ENCODE measurements at places on chromosomes 3 and 15.

GRCh38 chr3:41519746-41520145 lies 320.4 kb downstream of the CTNNB1 start:
- DNase-seq: no peak

- DNase-seq: no peak
Observed at GRCh38 chr3:177426878-177427495, 229.7 kb upstream of the TBL1XR1 start.

- no peak for DNase-seq
Observed at GRCh38 chr3:169579116-169579710, 84.3 kb downstream of the MECOM start.

DNA sequence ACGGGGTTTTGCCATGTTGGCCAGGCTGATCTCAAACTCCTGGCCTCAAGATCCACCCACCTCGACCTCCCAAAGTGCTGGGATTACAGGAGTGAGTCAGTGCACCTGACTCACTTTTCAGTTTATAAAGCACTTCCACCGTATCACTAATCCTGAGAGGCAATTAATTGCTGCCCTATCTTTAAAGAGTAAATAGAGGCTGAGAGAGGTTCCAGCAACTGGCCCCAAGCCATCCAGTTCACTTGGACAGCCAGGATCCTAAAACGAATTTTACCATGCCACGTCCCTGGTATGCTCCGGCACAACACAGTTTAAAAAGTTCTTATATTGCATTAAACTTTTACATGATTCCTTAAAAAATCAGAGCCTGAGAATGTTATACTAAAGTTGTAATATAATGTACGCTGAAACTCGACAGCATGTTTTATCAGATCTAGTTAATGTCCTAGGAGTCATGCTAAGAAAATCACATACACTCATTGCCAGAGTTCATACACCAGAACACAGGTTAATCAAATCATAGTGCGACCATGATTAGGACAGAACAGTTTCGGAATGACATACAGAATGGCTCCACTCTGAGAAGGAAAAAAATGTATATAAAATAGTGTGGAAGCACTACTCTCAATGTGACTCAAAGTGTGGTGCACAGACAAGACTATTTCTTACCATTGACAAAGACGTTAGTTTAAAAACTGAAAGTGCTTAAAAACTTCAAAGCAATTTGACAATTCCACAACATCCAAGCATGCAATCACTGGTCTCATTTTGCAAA lies 125.4 kb downstream of the ULK4 start:
- no peak for DNase-seq

- DNase-seq: no peak
Observed at GRCh38 chr3:2822611-2823010, 287.6 kb downstream of the IL5RA start.

- DNase-seq: no peak
Observed at GRCh38 chr3:123476967-123477750, 28.3 kb upstream of the ADCY5 start.

DNA sequence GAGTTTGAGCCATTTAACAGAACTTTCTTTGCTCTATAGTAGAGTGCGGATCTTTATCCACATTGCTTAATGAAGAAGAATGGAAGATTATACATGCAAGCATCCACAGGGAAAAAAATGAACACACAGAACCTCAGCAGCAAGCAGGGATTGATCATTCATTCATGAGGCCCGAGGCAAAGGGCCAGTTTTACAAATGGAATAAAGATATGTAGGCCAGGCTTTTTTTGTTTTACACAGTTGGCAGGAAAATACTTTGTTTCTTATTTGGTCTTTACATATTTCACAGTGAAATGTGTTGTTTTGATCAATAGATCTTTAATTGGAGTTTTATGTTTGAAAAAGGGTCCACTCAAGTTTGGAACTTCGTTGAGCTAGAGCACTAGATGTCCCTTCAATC lies 117.5 kb downstream of the LRTM1 start:
- no peak for DNase-seq

All from HCEC 1CT (cell line).